ENCODE measurements at places on chromosomes 11 and 22.

- DNase-seq: no peak
These were observed 33.9 kb upstream of the GAB2 start for GRCh38 chr11:78451371-78452150.

DNA sequence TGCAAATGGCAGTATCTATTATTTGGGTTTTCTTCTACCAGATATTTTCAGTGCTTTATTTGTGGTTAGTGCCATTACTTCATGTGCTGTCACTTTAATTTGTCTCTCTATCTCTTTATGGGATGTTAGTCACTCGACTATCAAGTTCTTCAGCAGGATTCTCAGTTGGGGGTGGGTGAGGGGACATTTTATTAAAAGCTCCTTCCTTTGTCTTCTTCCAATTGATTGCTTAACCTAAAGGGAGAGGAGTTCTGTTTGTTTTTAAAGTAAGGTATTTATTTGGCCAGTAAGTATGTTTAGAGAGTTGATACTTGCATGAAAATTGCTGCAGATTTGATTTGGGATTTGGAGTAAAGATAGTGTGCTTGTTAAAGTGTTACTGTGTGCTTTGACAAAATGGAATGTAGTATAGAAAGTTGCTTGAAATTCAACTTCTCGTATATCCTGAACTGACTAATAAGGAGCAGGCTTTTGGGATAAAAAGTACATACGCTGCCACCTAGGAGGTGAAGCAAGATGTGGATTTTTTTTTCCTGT, 10.3 kb downstream of the YAP1 start:
- no peak for DNase-seq

- DNase-seq: no peak
These were observed 19.7 kb downstream of the MYO7A start for GRCh38 chr11:77147668-77148321.

DNA sequence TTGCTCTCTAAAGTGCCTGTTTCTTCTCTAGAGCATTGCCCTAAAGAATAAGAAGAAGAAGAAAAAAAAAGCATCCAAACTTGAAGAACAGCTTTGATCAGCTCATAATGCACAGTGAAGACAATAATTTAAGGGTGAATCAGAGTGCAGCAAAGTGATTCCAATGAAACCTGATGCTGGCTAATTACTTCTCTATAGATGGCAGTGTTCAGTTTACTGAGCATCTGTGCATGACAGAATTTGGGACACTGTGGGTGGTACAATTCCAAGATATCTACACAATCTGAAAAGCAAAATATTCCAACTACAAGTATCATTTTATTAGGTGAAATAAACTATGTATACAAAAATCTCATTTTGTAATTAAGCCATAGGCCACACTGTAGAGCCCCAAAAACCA, 450.5 kb upstream of the CCDC90B start:
- DNase-seq: no peak

DNA sequence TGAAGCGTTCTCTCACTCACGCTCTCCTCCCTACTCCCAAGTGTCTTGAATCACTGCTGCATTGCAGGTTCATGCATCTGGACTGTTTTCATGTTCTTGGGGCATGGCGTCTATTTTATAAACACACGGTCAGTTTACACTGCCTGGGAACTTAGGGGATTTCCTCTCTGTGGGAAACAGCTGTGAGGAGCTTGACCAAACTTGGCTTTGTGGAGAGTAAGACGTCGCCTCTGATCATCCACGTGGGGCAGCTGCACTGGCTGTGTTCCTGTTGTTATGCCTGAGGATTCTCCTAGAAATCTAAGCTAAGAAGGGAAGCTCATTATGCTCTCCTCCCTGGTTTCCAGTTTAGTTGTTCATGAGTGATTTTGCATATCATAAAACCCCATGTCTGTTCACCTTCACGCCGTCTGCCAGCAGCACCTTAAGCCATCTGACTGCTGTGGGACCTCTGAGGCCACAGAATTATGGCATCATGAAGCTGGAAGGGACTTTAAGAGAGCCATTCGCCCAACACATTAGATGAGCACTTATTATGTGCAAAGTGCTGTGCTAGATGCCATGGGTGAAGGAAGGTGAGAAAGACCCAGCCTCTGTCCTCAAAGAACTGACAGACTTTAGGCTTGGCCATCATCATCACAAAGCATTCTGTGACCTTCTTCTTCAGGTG, 38.8 kb upstream of the POU2AF1 start:
- peak; percentile 73 for DNase-seq

- DNase-seq: no peak
These were observed 22.4 kb upstream of the RDX start for GRCh38 chr11:110318638-110319404.

GRCh38 chr22:48453171-48453570, 1374.5 kb downstream of the BRD1 start:
- no peak for DNase-seq

DNA sequence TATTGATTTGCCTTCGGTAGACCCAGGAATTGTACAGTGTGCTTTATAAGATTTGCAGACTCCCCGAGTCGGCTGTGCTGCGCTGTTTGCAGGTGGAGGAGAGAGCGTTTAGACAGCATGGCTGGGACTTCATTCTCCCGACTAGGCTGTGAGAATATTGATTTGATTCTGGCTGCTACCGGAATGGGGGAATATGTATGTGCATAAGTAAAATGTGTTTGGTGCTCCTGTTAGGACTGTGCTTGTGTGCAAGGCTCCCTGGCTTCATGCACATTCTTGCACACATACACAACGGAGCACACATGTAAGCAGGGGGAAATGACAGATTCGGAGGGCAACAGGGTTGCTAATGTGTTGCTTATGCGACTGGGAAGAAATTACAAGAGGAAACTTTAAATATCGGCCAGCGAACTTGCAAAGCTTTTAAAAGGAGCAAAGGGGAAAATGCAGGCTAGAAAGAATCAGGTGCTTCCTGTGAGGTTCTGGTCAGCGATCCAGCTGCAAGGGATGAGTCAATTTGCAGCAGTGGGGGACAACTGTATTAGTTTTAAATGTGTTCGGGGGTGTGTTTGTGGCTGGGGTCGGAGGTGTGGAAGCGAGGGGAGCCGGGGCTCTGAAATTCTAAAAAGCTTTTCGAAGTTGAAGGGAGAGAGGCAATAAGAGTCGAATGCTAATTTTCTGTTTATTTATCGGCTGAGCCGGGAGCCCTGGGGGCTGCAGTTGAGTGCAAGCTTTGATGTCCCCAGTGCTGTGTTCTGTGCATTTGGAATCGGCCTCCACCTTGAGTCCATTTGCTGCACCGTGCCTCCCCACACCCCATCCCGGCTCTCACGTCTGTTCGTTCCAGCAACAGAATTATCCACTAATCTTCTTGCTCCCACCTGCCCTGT, 731 bp downstream of the NTM start:
- no peak for DNase-seq

- no peak for DNase-seq
These were observed 1.2 kb downstream of the USP2 start for GRCh38 chr11:119380160-119380826.
